ENCODE measurements at places on chromosomes 2 and 18.
A peak's percentile ranks its signal among the peaks of the same experiment; 100 is the strongest.

DNA sequence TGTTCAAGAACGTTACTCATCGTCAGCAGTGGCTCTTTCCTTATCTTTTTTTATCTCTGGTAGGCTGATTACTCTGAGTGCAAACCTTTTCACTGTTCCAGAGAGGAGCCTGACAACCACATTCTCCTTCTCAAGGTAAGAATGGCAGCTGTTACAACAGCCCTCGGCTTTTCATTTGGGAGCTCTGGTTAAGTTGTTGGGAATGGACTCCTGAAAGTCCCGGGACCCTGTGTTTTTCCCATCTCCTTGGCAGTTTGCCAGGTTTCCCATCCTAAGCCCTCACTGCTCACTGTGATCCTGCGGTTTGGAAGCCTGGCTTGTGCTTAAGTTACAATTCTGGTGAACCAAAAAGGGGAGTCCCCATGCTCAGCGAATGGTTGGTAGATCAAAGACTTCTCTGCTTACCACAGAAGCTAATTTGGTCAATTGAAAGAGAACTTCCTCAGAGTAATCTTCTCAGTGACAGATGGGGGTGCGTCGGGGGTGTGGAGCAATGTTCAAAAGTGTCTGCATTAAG lies 122.3 kb downstream of the LYPD6B start:
- DNase-seq = peak; percentile 43

DNA sequence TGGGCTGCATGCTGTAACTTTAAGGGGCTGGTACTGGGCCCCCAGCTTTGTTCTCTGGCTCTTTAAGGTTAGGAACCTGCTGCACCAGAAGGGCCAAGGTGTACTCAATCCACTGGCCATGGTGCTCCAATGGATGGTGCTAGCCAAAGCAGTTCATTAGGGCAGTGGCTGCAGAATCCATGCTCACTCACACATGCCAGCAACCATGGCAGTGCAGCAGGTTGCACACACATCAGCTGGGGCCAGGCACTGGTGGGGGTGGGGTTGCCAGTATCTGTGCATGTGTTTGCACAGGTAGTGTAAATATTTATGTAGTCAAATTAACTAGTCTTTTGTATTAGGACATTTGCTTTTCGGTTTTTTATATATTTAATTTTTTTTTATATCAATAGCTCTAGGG lies 228.3 kb upstream of the EPC2 start:
- no peak for DNase-seq

- no peak for DNase-seq
Observed at GRCh38 chr2:113799375-113799774, 42.9 kb upstream of the SLC35F5 start.

DNA sequence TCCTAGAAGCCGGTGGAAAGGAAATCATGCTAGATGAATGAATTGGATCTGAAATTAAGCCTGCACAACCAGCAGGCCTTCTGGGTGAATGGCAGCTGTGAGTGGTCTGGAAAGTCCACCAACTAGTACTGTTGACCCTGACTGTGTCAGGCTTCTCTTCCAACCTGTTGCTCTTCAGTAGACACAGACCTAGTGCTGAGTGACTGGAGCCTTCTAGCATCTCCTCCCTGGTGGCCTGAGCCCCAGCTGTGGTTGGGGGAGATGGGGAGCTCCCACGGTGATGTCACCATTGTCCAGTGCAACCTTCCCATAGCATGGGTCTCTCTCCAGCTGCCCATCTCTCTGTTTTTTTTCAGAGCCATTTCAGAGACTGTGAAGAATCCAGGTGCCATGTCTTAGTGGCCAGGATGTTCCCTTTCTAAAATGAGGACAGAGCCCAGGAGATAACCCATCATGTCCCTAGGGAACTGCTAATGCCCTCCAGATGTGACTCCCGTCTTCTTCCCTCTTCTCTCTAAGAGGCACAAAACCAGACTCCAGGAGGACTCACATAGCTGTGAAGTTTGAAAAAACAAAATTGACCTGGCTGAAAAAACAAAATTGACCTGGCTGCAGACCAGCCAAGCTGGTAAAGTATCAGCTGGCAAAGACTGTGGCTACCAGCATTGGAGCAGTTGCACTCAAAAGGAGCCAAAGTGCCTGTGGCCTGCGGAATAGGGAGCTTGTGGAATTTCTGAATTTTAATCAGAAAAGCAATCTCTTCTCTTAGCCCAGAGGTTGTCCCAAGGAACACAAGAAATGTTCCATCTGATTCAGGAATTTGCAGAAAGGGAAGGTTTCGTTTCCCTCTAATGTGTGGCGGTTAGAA lies 67.4 kb upstream of the RPL31 start:
- DNase-seq = no peak
